ENCODE measurements at places on chromosomes 5 and 9.
A peak's percentile ranks its signal among the peaks of the same experiment; 100 is the strongest.

- DNase-seq: no peak
Measured at GRCh38 chr9:131235480-131235851, 40.8 kb downstream of the FAM78A start.

- peak; percentile 82 for DNase-seq
Measured at GRCh38 chr9:115262477-115262876, 144.5 kb upstream of the TNC start.

GRCh38 chr5:115360046-115360685, 63.7 kb upstream of the CCDC112 start:
- DNase-seq: no peak

DNA sequence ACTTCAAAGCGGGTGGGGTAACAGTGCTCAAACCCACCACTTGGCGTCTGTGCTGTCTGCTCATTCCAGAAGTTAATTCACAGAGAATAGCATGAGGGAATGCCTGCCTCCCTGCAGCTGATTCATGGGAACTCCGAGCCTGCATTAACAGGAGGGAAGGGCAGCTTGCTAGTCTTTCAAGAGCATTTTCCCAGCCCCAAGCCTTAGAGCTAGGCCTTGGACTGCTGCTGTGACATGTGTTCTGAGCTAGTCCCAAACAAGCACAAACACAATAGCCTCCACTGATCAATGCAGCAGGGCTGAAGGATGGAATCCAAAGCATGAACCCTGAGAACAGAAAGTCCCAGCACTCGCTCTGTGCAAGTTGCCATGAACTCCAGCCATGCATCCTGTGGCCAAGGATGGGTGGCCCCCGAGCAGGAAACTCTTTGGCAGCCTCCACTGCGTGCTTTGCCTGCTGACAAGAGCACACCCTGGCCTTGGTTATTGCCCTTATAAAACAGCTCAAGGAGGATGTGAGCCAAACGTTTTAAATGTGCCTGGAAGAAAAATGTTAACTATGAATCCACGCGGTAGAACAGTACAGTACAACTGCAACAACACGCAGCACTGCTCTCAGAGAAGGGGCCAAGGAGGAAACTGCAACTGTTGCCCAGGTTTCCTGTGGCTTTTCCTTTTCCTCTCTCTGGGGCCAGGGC, 653.1 kb upstream of the KLF4 start:
- DNase-seq: peak; percentile 83

- DNase-seq: no peak
Measured at GRCh38 chr5:1437876-1438559, 7.2 kb downstream of the SLC6A3 start.

DNA sequence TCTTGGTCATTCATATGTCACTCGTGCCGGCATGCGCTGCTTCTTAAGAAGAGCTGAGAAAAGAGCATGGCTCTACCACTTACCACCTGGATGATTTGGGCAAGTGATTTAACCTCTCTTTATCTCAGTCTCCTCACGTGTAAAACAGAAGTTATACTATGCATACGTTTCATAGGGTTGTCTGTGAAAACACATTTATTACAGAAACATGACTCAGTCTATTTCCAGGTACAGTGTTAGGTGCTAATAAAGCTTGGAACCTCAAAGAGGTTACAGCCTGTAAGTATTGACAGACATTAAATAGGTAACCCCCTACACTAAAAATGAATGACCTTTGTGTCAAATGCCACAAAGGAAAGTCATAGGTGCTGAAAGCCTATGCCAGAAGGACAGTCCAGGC, 43.1 kb downstream of the MED27 start:
- no peak for DNase-seq

DNA sequence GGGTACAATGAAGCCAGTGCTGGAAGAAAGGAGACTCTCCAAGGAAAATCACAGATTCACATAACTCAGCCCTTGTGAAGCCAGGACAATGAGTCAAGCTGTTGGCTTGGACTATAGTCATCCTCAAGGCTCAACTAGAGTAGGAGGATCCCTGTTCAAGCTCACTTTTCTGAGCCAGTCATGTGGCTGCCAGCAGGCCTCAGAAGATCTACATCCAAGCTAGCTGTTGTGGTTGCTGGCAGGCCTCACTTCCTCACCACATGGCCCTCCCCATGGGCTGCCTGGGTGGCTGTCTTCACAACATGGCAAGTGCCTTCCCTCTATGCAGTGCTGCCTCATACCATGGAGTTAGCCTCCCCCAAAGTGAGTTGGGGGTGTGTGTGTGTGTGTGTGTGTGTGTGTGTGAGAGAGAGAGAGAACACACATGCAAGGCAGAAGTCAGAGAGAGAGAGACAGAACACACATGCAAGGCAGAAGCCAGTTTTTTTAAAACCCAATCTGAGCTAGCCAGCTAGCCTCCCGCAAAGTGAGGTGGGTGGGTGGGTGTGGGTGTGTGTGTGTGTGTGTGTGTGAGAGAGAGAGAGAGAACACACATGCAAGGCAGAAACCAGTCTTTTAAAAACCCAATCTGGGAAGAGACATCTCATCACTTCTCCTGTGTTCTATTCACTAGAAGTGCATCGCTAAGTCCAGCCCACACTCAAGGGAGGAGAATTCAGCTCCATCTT, 17.1 kb downstream of the SCAI start:
- peak; percentile 100 for DNase-seq

DNA sequence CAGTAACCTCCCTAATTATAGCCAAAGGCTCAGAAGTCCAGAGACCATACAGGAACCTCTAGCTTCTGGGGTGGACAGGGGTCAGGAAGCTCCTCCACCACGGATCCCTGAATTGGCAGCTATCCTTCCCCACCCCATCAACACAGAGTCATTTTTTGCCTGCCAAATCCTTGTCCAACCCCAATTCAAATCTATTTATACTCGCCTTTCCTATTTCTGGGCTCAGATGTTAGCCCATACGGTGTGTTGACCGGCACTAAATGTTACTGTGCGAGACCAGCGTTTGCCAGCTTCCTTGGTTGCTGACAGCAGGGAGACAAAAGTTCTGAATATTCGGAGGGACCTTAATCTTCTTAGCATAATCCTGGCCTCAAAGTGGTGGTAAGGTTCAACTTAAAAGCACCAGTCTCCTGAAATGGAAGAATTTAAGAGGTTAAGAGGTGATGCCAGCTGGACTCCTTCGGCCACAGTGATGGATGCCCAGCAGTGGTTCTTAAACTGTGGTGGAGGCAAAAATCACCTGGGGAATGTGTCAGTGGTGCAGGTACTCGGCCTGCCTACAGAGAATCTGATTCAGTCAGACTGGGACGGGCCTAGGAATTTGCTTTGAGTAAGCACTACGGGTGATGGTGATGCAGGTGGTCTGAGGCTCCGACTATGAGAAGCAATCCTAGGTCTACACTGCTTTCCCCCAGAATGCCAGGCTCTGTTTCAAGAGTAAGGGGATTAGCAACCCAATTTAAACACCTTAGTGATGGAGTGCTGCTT, 204.8 kb upstream of the MEF2C start:
- no peak for DNase-seq

DNA sequence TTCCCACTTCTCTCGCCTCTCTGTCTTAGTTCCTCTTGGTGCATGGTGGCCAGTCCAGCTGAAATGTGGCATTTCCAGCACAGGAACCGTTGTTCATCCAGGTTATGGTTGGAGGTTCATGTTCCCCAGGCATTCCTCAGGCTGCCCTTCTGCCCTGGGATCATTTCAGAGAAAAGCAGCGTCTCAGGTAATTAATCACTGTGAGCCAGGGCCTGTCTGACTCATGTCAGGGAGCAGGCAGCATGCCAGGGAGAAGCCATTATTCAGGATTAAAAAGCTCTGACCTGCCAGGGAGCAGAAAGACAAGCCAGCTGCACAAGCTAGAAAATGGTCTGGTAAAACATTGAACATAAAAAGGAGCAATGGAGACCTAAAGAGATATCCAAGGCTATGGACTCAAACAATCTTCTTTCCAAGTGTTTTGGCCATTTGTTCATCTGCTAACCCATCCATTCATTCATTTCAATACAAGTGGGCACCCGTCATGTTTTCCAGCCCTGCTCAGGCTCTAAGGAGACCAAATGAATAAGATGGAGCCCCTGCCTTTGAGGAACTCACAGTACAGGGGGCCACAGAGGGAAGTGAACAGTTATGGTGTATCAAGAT, 241.4 kb downstream of the DRD1 start:
- peak; percentile 84 for DNase-seq

GRCh38 chr9:77714077-77714549, 66.0 kb upstream of the GNA14 start:
- peak; percentile 76 for DNase-seq

- DNase-seq: peak; percentile 38
Measured at GRCh38 chr9:5633243-5633642, 4.3 kb downstream of the RIC1 start.

DNA sequence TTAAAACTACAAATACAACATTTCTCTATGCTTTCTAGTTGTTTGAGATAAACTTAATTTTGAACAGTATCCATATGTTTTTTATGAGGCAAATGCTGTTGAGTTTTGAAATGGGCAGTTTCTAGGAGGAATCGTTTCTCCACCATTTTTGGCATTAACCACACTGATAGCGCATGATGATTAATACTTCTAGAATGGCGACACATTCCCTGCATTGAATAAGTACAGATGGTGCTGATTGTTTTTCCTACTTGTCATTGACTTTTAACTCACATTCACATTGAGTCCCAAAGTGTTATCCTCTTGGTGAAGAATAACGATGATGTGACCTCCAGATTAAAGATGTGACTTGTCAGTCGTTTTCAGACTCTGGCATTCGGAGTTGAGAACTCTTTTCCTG, 6.5 kb upstream of the CCDC192 start:
- peak; percentile 85 for DNase-seq

DNA sequence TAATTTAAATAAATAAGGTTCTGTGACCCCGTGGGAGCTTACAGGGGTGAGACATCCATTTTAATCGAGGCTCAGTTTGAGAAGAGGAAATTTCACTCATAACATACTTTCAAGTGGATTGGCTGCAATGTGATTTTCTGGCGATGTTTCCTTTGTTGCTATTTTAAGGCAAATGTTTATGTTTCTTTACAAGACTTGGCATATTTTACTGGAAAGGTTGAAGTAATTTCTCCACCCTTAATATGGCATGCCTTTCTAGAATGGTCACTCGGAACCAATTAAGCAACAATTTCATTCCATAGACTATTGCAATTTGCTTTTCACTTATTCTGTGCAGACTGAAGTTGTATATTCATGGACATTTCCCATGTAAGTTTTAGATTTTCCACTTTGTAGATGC, 438.0 kb upstream of the WWC1 start:
- peak; percentile 80 for DNase-seq

DNA sequence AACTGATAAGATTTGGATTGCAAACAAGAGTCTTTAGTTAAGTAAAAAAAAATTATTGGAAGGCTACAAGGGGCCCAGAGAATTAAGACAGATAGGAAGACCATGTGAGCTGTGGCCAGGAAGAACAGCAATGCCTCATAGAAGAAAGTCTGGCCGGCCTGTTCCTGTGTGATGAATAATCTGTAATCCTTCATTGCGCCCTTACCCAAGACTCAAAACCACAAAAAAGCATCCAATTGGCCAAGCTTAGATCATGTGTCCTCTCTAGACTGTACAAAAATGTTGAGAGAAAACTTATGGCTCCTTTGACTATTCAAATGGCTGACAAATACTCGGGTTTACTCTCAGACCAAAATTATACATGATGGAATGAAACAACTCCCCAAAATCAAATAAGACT, 1383.5 kb downstream of the PTPRD start:
- peak; percentile 8 for DNase-seq

DNA sequence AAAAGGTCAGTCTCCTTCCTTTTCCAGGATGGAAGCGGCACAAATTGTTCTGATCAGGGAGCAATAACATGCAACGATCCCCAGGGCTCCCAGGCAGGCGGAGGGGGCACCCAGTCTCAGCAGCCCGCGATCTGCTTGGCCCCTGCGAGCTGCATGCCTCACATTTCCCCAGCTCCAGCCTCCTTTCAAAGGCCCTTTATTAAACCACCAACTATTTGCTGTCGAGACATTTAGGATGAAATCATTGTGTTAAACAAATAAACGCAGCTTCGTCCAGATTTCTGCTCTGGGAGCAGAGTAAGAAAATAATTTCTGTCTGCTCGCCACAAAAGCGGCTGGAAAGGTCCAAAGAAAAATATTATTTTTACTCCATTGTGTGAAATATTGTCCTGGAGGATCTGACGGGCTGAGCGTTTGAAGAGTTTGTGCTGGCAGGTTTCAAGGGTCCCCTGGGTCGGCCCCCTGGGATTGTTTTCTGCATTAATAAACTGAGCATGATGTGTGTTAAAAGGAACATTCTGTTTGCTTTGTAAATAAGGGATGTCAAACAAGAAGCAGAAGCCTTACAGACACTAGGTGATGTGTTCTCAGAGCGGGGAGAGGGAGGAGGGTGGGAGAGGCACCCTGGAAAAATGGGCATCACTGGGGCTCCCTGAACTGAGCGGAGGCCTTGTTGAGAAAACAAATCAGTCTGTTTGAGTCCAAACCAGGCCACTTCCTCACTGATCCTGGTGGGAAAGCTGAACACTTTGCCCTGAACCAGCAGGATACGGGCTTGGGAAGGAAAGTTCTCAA, 110.1 kb downstream of the FOXD1 start:
- peak; percentile 91 for DNase-seq

DNA sequence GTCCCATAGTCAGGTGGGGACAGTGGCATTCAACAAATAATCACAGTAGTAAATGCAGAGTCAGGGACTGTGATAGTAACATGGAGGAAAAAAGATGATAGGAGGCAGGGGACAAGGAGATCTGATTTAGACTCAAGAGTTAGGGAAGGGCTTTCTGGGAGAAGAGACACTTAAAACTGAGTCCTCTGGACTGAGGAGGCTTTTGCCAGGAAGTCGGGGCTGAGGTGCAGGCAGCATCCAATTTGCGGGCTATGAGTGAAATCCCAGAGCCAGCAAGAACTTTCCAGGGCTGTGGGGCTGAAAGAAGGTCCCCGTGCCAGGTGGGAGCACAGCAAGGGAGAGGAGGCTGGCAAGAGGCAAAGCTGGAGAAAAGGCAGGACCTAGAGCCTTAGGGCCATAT, 124.1 kb downstream of the KIF4B start:
- no peak for DNase-seq

DNA sequence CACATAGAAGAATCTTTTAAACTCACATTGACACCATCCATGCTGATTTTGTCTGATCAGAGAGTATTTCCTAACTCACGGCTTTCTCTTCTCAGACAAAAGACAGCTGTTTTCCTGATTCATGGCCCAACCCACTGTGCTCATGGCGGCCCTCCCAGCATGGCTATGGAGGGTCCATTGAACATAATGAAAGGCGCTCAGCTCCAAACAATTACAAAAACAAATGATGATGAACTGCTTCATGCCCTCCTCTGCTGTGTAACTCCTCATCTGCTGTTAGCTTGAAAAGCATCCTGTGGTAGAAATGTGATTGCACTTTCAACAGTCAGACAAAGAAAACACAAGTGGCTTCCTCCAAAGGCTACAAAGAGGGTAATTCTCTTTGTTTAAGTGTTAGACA, 673.8 kb downstream of the PRELID2 start:
- no peak for DNase-seq

DNA sequence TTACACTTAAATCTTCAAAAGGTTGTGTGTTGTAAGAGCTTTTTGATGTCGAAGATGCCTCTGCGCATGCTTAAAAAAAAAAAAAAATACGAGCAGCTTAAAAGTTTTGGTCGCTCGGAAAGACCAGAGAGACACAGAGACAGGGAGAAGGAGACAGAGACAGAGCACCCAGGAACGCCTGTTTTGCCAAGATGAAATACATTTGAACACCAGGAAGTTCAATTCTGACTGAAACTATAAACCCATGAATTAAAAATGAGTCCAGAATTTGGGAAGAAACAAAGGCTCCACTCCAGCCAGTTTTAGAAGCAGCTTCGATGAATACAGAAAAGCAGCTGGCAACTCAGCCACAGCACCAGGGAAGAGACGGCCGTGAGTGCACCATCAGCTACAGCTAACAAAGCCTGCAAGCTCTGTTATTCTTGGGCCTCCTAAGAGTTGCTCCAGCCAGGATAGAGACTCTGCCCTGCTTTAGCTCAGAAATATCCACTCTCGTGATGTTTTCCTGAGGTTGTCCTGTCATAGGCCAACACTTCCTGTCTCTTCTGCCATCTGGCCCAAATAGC, 2.5 kb upstream of the ZNF474 start:
- peak; percentile 34 for DNase-seq

Data from fibroblast of upper back skin (primary cell).